Aortic smooth muscle cell (primary cell): ENCODE measurements at places on chromosomes 6 and 20. TPM values are rescaled to one million over a fixed set of nuclear protein-coding genes. Genes with fewer than 3 reads are reported as not detected.

Gene LZTS3
- 2.5 and 4.4 TPM in 2 replicates for total RNA-seq

Gene SYCP2
- total RNA-seq, result 0.40 and 0.99 TPM in 2 replicates

Gene DNAH8
- under 0.01 TPM in 2 replicates for total RNA-seq

Gene PDCD2
- 40.7 and 48.4 TPM in 2 replicates for total RNA-seq

Gene LTA
- total RNA-seq, result not detected in 2 replicates

Gene DLK2
- 0.12 TPM in 1 of 2 replicates, not detected in the other for total RNA-seq

Gene CRIP3
- 0.13 and 0.19 TPM in 2 replicates for total RNA-seq

Gene PRKN
- 3.2 and 4.2 TPM in 2 replicates for total RNA-seq

Gene CTAGE9
- not detected in 2 replicates for total RNA-seq

Gene BNIP5
- not detected in 2 replicates for total RNA-seq

Gene SNX5
- total RNA-seq, result 73.7 and 79.0 TPM in 2 replicates

Gene OR2J3
- total RNA-seq, result not detected in 2 replicates

Gene ACSS1
- 2.0 and 4.9 TPM in 2 replicates for total RNA-seq

Gene HLA-DRA
- total RNA-seq, result 0.53 TPM in 1 of 2 replicates, not detected in the other

Gene NSFL1C
- total RNA-seq, result 21.0 and 26.2 TPM in 2 replicates

Gene LAMA4
- total RNA-seq, result 358 and 568 TPM in 2 replicates

Gene ACTL10
- total RNA-seq, result 2.1 and 2.6 TPM in 2 replicates

Gene BMP6
- 5.4 and 7.9 TPM in 2 replicates for total RNA-seq

Gene TP53INP2
- 4.0 and 8.5 TPM in 2 replicates for total RNA-seq

Gene ISM1
- 0.06 and 0.66 TPM in 2 replicates for total RNA-seq

Gene ANKEF1
- 0.79 and 1.1 TPM in 2 replicates for total RNA-seq

Gene TTBK1
- under 0.01 TPM in 2 replicates for total RNA-seq

Gene SEMG1
- total RNA-seq, result not detected in 2 replicates

Gene SNX21
- 55.2 and 65.2 TPM in 2 replicates for total RNA-seq
